ENCODE measurements at places on chromosomes 5 and 9.

GRCh38 chr5:154513669-154514084 is 35.6 kb upstream of the HAND1 start:
- DNase-seq = peak; percentile 42

DNA sequence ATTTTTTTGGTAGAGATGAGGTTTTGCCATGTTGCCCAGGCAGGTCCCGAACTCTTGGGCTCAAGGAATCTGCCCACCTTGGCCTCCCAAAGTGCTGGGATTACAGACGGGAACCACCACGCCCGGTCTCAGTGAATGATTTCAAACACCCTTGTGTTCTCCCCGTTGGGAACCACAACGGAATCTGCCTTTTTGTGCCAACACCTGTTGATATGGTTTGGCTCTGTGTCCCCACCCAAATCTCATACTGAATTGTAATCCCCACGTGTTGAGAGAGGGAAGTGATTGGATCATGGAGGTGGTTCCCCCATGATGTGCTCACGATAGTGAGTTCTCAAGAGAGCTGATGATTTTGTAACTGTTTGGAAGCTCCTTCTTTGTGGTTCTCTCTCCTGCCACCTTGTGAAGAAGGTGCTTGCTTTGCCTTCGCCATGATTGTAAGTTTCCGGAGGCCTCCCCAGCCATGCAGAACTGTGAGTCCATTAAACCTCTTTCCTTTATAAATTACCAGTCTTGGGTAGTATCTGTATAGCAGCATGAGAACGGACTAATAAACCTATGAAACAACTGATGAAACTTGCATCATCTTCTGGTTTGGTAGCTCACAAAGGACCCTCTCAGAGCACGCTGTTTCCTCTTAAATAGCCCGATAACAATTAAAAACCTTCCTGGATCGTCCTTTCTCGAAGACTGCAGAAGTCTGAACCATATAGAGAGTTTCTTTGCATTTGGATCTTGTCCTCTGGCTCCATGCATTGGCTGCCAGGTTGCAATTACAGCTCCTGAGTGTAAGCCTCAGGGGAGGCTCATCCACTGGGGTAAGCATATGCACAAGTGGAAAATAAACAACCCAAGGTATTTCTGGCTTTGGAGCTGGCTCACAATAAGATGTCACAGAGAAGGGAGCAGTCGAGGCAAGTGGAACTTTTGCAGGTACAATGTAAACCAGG is 91.5 kb downstream of the SPRY4 start:
- DNase-seq = no peak

- DNase-seq = no peak
Measured at GRCh38 chr5:146866263-146866662, 12.3 kb downstream of the PPP2R2B start.

DNA sequence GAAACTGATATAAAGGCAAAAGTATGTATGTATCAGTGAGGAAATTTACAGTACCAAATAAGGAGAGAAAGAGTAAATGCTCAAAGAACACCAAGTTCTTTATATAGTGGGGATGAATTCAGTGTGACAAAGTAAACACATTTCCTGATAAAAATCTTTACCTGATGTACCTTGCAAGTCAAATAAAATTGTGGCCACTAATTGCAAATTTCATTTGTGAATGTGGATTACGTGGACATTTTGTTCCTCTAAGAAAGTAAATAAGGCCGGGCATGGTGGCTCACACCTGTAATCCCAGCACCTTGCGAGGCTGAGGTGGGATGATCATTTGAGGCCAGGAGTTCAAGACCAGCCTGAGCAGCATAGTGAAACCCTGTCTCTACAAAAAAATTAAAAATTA is 25.7 kb downstream of the CEP120 start:
- DNase-seq = no peak

DNA sequence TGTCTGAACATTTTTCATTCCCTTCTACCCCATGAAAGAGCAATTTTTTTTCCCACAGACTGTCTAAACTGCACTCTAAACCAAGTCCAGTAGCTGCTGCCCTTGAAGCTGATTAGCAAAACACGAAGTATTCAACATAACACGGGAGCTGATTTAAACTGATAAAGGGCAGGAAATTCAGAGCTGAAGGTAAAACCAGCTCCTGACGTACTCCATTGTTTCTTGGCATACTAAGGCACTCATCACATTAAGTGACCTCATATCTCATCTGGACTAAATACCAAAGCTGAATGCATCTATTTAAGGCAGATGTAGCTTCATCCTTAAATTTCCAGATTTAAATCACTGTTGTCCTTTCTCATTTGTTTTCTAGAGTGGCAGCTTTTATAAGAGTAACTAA is 12.0 kb downstream of the GDF9 start:
- peak; percentile 16 for DNase-seq

DNA sequence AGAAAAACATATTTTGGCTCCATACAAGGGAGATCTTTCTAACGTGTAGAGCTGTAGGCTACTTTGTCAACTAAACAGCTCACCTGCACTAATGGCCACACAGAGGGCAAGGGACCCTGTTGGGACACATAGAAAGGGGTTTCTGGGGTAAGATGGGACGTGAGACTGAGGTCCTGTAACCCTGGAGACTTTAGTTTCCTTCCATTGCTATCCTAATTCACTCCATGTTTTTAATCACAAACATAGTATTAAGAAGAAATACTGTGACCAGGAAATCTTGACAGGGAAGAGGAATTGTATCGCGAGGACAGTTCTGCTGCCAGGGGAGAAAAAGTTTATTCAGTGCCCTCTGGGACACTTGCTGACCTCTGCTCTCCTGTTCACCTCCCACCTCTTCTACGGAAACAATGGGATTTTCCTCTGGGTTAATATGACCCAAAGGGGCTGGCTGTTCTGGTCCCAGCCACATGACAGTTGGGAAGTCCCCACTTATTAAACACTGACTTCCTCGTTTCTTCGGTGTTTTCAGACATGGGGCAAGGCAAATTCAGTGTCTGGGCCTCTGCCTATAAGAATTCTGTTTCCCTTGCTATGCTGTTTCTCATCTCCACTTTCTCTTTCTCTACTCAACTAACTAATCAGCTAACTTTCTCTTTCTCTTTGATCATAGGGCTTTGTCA is 106.9 kb upstream of the SEMA6A start:
- DNase-seq = no peak

DNA sequence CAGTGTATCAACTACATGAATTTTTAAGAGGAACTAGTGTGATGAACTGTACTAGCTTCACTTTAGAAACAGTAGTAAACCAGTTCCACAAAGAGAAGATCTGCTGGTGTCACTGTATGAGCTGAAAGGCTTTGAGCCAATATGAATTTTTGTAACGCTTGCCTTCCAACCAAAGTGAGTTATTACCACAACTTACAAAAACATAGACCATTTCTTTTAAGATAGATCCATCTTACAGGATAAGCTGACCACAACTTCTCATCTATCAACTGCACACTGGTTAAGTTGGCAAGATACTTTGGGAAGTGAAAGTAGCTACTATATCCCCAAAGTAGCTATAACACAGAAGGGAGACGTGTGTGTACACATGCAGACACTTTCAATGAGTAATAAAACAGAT is 849.6 kb upstream of the DMAC1 start:
- DNase-seq = peak; percentile 85

DNA sequence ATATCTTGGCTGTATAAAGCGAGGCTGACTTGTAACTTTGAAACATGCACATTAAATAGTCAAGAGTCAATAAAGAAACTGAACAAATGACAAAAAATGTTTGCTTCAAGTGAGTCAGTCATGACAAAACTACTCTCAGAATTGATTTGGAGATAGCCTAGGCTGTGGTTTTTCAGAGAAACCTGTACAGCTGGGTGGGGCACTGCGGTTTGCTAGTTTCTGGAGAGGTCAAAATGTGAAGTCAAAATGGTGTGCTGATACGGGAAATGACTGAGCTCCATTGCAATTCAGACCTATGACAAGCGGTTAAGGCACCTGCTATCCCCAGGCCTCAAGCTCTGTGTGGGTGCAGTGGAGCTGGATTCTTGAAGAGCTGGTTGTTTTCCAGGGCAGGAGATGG is 10.3 kb upstream of the CD180 start:
- DNase-seq = peak; percentile 8

GRCh38 chr5:155522540-155522939 is 509.0 kb downstream of the KIF4B start:
- no peak for DNase-seq

DNA sequence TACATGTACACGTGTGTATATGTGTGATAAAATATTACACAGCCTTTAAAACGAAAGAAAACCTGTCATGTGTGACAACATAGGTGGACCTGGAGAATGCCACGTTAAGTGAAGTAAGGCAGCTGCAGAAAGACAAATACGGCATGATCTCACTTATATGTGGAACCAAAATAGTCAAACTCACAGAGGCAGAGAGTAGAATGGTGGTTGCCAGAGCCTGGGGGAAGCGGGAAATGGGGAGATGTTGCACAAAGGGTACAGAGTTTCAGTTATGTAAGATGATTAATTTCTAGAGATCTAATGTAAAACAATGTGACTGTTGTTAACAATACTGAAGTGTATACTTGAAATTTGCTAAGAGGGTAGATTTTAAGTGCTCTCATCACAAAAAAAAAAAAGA is 34.8 kb downstream of the ADAMTS12 start:
- DNase-seq = no peak

DNA sequence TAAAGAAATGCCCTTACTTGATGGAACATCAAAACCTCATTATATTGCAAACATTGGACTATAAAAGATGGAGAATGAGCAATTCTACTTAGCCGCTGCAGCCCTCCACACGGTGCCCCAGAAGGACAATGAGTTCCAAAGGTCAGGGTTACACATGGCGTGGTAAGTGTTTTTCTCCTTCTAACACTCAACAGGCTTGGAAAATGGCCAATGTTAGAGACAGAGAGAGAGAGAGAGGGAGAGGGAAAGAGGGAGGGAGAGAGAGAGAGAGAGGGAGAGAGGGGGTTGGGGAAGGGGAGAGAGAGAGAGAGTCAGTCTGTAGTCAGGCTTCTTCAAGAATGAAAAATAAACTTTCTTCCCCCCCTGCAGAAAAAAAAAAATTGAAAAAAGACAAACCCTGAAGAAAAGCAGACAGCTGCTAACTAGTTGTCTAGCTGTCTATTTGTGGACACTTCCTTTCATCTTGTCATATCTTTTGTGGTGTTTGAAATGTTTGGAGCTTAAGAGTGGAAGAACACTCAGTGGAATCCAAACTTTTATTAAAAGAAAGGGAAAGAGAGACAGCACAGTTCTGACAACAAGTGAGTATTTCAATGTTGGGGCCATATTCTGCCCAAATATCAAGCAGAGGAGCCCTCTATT is 324.8 kb downstream of the TMEM38B start:
- DNase-seq = no peak

GRCh38 chr5:140633501-140633900 is 526 bp upstream of the CD14 start:
- no peak for DNase-seq

DNA sequence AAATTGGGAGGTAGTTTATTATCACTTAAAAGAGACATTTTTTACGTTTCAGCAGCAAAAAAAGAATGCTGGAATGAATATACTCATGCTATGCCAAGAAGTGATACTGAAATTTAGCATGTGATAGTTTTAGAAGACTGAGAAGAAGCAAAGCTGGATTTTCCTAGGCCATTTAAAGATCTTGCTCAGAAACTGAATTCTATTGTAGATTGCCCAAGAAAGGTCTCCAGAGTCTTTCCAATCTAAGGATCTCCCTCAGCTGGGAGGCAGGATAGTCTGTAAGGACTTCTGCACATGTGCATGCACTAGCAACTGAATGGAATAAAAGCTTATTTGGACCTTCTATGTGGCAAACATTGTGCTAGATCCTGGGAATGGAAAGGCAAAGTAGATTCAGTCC is 334.5 kb downstream of the DTWD2 start:
- DNase-seq = no peak

DNA sequence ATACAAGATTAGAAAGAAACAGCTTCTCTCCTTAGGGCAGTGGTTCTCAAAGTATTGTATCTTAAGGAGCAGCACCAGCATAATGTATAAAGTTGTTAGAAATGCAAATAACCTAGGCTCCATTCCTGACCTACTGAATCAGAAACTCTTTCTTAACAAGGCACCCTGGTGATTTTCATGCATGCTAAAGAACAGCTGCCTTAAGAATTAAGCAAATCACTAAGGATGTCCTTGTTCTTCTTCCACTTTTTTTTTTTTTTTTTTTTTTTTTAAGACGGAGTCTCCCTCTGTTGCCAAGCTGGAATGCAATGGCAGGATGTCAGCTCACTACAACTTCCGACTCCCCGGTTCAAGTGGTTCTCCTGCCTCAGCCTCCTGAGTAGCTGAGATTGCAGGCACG is 1095.2 kb upstream of the EDIL3 start:
- no peak for DNase-seq

Data from fibroblast of upper back skin (primary cell).